ENCODE measurements at places on chromosomes 5 and 9. TPM values are rescaled to one million over a fixed set of nuclear protein-coding genes. Genes with fewer than 3 reads are reported as not detected.

- no peaks in the 10 kb centered on the region for H3K27me3 ChIP-seq
- H3K4me1 ChIP-seq = no peaks in the 10 kb centered on the region
Measured at GRCh38 chr5:166649676-166650075, 1641.8 kb upstream of the WWC1 start.

GRCh38 chr5:7209658-7210057 lies 186.3 kb upstream of the ADCY2 start:
- no peaks in the 10 kb centered on the region for H3K36me3 ChIP-seq
- H3K4me1 ChIP-seq = no peaks in the 10 kb centered on the region
- H3K27me3 ChIP-seq = no peaks in the 10 kb centered on the region

GRCh38 chr9:134328841-134329575 lies 2.8 kb downstream of the RXRA start:
- no peaks in the 10 kb centered on the region for H3K36me3 ChIP-seq
- peaks cover 33% of the 10 kb centered on the region for H3K4me1 ChIP-seq
- H3K4me3 ChIP-seq = peak overlapping the region; percentile 94
- H3K27me3 ChIP-seq = no peaks in the 10 kb centered on the region

Gene BTNL3
- not detected for total RNA-seq

Gene MAML1
- 16.3 TPM for total RNA-seq

GRCh38 chr9:103533318-103533717 lies 538.2 kb downstream of the CYLC2 start:
- no peak overlapping the region for H3K27ac ChIP-seq
- no peaks in the 10 kb centered on the region for H3K27me3 ChIP-seq
- no peaks in the 10 kb centered on the region for H3K4me1 ChIP-seq
- no peak overlapping the region for H3K4me3 ChIP-seq
- no peak for DNase-seq
- no peaks in the 10 kb centered on the region for H3K36me3 ChIP-seq

GRCh38 chr9:136342181-136343120 lies 15.1 kb downstream of the GPSM1 start:
- H3K4me1 ChIP-seq = peaks cover 9% of the 10 kb centered on the region
- H3K27me3 ChIP-seq = no peaks in the 10 kb centered on the region
- DNase-seq = peak; percentile 75
- no peaks in the 10 kb centered on the region for H3K36me3 ChIP-seq
- H3K27ac ChIP-seq = peak overlapping the region; percentile 68
- H3K4me3 ChIP-seq = peak overlapping the region; percentile 31

DNA sequence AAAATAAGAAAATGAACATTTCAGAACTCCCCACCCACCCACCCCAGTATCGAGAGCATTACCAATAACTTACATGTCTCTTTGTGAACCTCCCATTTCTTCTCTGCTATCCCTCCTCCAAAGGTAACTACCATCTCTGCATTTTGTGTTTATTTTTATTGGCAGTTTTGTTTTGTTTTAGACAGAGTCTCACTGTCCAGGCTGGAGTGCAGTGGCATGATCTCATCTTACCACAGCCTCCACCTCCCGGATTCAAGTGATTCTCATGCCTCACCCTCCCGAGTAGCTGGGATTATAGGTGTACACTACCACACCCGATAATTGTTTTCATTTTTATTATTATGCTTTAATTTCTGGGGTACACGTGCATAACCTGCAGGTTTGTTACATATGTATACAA lies 21.7 kb upstream of the GLIS3 start:
- DNase-seq = no peak
- H3K4me1 ChIP-seq = no peaks in the 10 kb centered on the region
- no peaks in the 10 kb centered on the region for H3K36me3 ChIP-seq
- no peaks in the 10 kb centered on the region for H3K27me3 ChIP-seq

Gene TMEFF1
- total RNA-seq = 0.32 TPM

- no peak overlapping the region for H3K4me3 ChIP-seq
- H3K36me3 ChIP-seq = no peaks in the 10 kb centered on the region
- no peaks in the 10 kb centered on the region for H3K4me1 ChIP-seq
- DNase-seq = no peak
- no peaks in the 10 kb centered on the region for H3K27me3 ChIP-seq
Measured at GRCh38 chr9:78605041-78606000, 308.4 kb downstream of the PSAT1 start.

GRCh38 chr5:133364936-133365707 lies 247.2 kb downstream of the FSTL4 start:
- H3K4me3 ChIP-seq = no peak overlapping the region
- no peak for DNase-seq
- H3K27me3 ChIP-seq = no peaks in the 10 kb centered on the region
- no peaks in the 10 kb centered on the region for H3K4me1 ChIP-seq

DNA sequence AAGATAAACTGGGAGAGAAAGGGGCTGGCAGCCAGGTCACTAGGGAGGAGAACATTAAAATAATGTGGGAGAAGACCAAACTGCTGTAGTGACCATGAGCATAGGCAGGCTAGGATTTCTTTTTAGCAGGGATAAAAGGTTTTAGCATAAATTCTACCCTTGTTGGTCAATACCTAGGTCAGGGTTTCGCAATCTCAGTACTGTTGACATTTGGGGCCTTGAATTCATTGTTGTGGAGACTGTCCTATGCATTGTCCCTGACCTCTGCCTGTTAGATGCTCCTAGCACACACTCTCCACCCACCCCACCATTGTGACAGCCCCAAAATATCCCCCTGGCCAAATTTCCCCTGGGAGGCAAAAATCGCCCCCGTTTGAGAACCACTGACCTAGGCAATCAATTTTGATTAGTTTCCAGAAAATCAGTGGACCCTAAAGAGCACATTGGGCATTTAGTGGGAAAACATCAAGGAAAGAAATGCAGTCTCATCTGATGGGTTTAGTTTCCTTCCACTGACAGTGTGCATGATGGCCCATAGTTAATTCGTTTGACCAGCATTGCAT lies 181.4 kb downstream of the NTRK2 start:
- no peak for DNase-seq
- no peaks in the 10 kb centered on the region for H3K27me3 ChIP-seq
- H3K36me3 ChIP-seq = no peaks in the 10 kb centered on the region
- peak overlapping the region; percentile 76 for H3K27ac ChIP-seq
- H3K4me1 ChIP-seq = peaks cover 9% of the 10 kb centered on the region

Gene RLN2
- 1.6 TPM for total RNA-seq

DNA sequence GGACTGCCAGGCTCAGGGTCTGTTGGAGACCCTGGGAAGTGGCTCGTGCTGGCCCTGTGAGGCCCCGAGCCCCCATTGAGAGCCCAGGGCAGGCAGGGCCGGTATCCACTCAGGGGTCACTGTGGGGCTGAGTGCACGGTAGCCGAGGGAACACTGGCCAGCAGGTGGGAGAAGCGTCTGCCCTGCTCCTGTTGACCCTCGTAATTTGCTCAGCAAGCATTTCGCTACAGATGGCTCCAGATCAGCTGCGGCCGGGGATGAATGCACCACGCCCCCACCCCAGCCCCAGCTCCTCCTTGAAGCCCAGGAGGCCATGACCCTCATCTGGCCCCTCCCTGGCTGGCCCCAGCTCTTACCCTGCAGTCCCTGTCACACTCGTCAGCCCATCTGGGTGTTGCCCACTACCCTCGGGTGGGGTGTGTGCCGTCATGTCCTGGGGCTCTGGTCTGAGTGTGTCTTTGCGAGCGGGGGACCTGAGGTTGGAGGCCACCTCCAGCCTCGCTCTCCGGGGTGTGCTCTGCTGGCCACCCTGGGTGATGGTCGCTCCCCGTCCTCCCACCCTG lies 6.1 kb upstream of the NRARP start:
- no peak overlapping the region for H3K4me3 ChIP-seq
- H3K36me3 ChIP-seq = no peaks in the 10 kb centered on the region
- no peaks in the 10 kb centered on the region for H3K27me3 ChIP-seq
- H3K27ac ChIP-seq = no peak overlapping the region
- DNase-seq = peak; percentile 46

- no peak overlapping the region for H3K27ac ChIP-seq
- H3K36me3 ChIP-seq = no peaks in the 10 kb centered on the region
- no peak overlapping the region for H3K4me3 ChIP-seq
- no peaks in the 10 kb centered on the region for H3K4me1 ChIP-seq
- DNase-seq = no peak
Measured at GRCh38 chr5:152262667-152263066, 142.4 kb downstream of the NMUR2 start.

- no peaks in the 10 kb centered on the region for H3K4me1 ChIP-seq
- peaks cover 3% of the 10 kb centered on the region for H3K36me3 ChIP-seq
- DNase-seq = no peak
- H3K27me3 ChIP-seq = no peaks in the 10 kb centered on the region
- H3K27ac ChIP-seq = no peak overlapping the region
Measured at GRCh38 chr5:6623941-6624340, 8.9 kb downstream of the NSUN2 start.

DNA sequence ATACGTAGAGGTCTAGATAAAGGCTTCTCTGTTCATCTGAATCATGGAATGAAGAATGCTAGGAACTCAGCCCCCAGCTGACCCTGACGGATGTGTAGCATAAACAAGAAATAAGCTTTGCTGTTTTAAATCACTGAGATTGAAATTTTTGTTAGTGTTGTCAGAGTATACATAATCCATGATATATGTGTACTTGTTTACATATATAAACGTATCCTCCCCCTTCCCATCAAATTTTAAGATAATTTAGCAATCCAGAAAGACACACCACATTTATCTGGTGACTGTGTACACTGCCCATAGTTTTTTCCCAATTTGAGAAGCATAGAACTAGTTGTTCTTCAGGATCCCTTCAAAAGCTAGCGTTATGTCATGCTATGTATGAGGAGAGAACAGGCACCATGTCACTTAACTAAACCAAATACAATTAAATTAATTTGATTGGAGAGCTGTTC lies 80.8 kb upstream of the OSMR start:
- no peaks in the 10 kb centered on the region for H3K4me1 ChIP-seq
- no peaks in the 10 kb centered on the region for H3K36me3 ChIP-seq
- no peaks in the 10 kb centered on the region for H3K27me3 ChIP-seq
- no peak overlapping the region for H3K4me3 ChIP-seq

DNA sequence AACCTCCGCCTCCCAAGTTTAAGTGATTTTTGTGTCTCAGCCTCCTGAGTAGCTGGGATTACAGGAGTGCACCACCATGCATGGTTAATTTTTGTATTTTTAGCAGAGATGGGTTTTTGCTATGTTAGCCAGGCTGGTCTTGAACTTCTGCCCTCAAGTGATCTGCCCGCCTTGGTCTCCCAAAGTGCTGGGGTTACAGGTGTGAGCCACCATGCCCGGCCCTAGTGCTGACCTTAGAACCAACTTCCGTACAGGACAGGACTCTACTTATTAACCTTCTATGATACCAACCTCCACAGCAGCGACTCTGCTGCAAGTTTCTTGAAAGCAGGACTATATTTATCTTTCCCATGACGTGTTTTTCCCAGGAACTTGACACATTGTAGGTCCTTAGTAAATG lies 176.9 kb downstream of the RGS3 start:
- H3K27ac ChIP-seq = no peak overlapping the region
- H3K4me3 ChIP-seq = no peak overlapping the region
- no peaks in the 10 kb centered on the region for H3K4me1 ChIP-seq
- DNase-seq = peak; percentile 31

- no peaks in the 10 kb centered on the region for H3K27me3 ChIP-seq
- H3K4me3 ChIP-seq = no peak overlapping the region
- H3K4me1 ChIP-seq = no peaks in the 10 kb centered on the region
- no peak overlapping the region for H3K27ac ChIP-seq
- H3K36me3 ChIP-seq = no peaks in the 10 kb centered on the region
Measured at GRCh38 chr9:1972672-1973071, 42.5 kb upstream of the SMARCA2 start.

DNA sequence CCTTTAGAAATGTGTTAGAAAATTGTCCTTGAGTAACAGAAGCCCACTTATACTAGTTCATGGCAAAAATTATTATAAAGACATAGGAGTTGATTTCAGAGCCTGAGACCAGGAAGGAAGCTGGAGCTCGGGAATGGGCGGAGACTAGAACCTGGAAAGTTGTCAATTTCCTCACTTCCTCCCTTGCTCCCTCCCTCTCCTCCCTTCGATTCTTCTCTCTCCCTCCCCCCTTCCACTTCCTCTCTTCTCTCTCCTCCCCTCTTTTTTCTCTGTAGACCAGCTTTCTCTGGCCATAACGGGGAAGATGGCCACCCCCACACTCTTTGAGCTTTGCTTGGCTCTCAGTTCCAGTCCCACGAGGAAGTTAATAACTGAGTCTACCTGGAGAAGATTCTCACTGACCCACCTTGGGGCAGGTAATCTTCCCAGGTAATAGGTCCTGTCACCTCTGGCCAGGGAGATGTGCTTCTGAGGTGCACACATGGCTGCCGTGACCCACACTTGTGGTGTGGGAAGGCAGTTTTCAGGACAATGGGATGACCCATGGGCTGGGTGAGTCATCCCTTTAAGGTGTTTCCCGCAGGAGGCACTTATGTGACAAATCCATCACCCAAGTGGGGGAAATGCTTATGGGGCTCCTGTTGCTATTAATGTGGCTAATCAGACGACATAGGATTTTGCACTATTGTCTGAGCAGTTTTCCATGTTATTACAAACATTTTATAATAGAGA lies 78.7 kb downstream of the HSPA4 start:
- H3K36me3 ChIP-seq = no peaks in the 10 kb centered on the region
- no peaks in the 10 kb centered on the region for H3K4me1 ChIP-seq
- DNase-seq = no peak
- no peaks in the 10 kb centered on the region for H3K27me3 ChIP-seq

GRCh38 chr5:81553567-81554212 lies 159.8 kb upstream of the ACOT12 start:
- no peaks in the 10 kb centered on the region for H3K4me1 ChIP-seq
- no peak for DNase-seq
- H3K27ac ChIP-seq = no peak overlapping the region
- H3K27me3 ChIP-seq = no peaks in the 10 kb centered on the region

Gene BTNL8
- 0.16 TPM for total RNA-seq

- no peak for DNase-seq
- no peaks in the 10 kb centered on the region for H3K36me3 ChIP-seq
- H3K27me3 ChIP-seq = no peaks in the 10 kb centered on the region
- no peak overlapping the region for H3K27ac ChIP-seq
- no peaks in the 10 kb centered on the region for H3K4me1 ChIP-seq
Measured at GRCh38 chr9:134839455-134840125, 41.0 kb upstream of the FCN2 start.

GRCh38 chr5:108124596-108124995 lies 257.3 kb downstream of the FBXL17 start:
- H3K4me1 ChIP-seq = no peaks in the 10 kb centered on the region
- DNase-seq = no peak
- H3K27ac ChIP-seq = no peak overlapping the region
- no peak overlapping the region for H3K4me3 ChIP-seq
- H3K36me3 ChIP-seq = no peaks in the 10 kb centered on the region
- no peaks in the 10 kb centered on the region for H3K27me3 ChIP-seq

GRCh38 chr5:120306303-120306702 lies 157.8 kb upstream of the PRR16 start:
- no peaks in the 10 kb centered on the region for H3K4me1 ChIP-seq
- no peak overlapping the region for H3K4me3 ChIP-seq
- H3K27ac ChIP-seq = no peak overlapping the region
- no peak for DNase-seq

Gene SOWAHA
- total RNA-seq = 0.96 TPM

DNA sequence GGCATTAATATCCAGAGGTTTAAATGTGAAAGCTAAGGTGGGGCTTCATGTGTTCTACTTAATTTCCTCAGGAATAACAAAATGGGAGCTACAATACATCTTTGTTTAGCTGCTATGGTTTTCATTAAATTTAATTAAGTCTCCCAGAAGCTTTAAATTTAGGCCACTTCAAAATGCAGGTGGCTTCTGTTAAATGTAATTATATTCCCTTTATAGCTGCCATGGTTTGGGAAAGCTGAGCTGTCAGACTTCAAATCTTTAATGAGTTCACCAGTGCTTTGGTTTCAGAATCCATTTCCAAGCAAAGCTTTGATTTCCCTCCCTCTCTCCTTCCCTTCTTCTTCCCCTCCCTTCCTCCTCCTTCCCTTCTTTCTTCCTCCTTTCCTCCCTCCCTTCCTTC lies 58.4 kb upstream of the FAM170A start:
- no peaks in the 10 kb centered on the region for H3K27me3 ChIP-seq
- H3K4me1 ChIP-seq = no peaks in the 10 kb centered on the region
- no peak overlapping the region for H3K27ac ChIP-seq
